GDM1 (cell line): ENCODE measurements at places on chromosomes 2 and 18.

DNA sequence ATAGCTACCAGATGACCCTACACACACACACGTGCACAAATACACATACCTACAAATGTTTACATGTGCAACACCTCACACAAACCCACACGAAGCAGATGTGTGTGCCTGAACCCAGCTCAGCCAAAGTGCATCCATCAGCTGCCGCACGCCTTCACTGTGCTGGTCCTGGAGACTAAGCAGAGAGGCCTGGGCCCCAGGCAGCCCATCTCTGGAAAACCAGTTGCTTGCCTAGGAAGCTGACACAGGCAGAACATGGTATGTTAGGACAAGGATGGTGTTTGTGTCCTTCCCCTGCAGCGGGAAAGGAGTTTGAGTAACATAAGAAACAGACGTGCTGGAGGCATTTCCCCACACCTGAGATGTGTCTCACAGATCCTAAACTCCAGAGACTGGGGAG lies 86.7 kb downstream of the SEPTIN10 start:
- no peak for DNase-seq

GRCh38 chr2:100845141-100845991 lies 25.4 kb downstream of the NPAS2 start:
- no peak for DNase-seq

DNA sequence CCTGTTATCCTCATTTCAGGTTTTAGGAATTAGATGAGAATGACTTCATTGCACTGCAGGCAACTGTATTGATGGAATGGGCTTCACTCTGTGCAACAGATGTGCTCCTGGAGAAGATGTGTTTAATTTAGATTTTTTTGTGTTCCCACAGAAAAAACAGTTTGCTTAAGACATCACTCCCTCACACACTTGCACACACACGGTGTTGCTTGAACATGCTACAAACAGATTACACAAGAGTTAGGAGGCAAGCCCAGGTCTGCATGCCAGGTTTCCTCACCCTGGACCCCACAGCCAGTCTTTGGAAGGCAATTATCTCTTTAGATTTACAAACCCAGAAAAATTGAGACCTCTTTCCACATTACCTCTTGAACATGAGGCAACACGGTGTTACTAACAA lies 93.7 kb upstream of the KLHL29 start:
- DNase-seq: no peak

DNA sequence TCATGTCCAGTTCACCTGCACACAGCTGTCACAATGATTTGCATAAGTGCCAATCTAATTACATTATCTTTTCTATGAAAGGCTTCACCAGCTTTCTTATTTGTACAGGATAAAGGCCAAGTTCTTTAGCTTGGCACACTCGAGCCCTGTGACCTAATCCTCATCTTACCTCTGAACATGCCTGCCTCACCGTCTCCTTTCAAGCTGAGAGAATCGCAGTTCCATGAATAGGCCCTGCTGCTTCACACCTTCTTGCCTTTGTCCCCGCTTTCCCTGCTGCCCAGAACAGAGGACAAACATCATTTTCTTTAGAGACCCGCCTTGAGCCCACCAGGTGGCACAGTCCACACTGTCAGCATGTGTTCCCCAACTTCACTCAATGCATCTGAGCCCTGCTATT lies 1094.7 kb downstream of the BCL11A start:
- no peak for DNase-seq

- DNase-seq: no peak
Measured at GRCh38 chr2:232146294-232146693, 184.8 kb downstream of the DIS3L2 start.

- DNase-seq: no peak
Measured at GRCh38 chr2:30159766-30160165, 13.0 kb downstream of the YPEL5 start.

GRCh38 chr18:10732990-10733389 lies 207.2 kb downstream of the NAPG start:
- no peak for DNase-seq

GRCh38 chr2:53859206-53860181 lies at the start of gene GPR75:
TSS of gene GPR75 (minus strand) at chr2:53859967. CDS start at chr2:53854756, 5,211 bp downstream.
- no peak for DNase-seq
